ENCODE measurements at places on chromosomes 7 and 10.

- no peak for DNase-seq
Observed at GRCh38 chr7:30928254-30928872, 16.7 kb downstream of the AQP1 start.

- no peak for DNase-seq
Observed at GRCh38 chr7:85828614-85829013, 641.8 kb upstream of the SEMA3D start.

DNA sequence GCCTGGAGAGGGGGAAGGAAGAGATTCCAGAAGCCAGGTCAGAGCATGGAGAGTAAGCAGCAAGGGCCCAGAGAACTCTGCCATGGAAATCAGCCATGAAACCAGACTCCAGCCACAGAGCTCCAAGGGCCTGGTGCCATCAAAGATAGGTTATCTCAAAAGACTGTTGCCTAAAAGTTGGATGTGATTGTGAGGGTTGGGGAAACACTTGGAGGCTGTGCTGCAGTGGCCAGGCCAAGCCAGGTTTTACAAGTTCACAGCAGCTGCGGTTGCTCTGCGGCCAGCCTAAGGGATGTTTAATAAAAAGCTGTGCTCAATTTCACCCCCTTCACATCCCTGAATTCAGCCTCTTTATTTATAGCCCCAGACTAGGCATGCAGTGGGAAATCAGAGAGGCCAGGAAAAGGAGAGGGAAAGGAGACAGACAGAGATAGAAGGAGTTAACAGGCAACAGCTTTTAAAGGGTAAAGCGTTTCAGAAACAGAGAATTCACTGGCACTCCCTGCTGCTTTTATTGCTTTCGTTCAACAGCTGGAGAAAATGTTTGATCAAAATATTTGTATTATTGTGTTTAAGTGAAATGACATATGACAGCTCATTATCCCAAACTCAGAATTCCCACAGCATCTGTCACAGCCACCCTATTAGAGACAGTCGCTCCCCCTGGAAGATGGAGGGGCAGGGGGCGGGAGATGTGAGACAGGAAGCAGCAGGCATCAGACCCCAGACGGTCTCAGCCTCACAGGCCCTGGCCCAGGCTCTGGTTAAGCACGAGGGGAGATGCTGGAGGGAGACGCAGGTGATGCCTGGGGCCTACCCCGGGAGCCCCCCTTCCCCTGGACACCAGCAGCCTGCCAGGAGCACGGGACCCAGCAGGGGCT is 140.1 kb downstream of the GLI3 start:
- DNase-seq, result no peak

DNA sequence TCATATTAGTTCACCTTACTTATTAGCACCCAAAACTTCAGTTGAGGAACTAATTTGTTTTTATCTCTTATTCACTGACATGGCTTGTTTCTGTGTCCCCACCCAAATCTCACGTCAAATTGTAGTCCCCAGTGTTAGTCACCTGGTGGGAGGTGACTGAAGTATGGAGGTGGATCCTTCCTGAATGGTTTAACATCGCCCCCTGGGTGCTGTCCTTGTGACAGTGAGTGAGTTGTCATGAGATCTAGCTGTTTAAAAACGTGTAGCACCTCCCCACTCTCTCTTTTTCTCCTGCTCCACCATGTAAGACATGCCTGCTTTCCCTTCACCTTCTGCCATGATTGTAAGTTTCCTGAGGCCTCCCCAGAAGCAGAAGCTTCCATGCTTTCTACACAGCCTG is 75.0 kb upstream of the HECTD2 start:
- DNase-seq, result no peak

DNA sequence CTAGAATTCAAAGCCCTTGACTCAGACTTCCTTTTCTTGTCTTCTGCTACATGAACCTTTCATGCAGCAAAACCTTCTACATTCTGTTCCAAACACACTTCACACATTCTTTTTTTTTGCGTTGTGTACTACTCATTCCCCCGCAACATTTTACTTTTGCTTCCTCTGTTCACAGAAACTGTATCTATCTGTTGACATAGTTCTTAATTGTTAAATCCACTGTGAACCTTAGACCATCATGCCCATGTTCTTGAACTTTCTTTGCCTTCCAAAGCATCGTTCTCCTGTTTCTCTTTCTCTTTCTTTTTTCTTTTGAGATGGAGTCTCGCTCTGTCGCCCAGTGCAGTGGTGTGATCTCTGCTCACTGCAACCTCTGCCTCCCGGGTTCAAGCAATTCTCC is 14.2 kb downstream of the CCSER2 start:
- no peak for DNase-seq

GRCh38 chr10:130470973-130471372 is 334.8 kb downstream of the GLRX3 start:
- DNase-seq, result no peak

- DNase-seq, result no peak
Observed at GRCh38 chr10:61869774-61870525, 31.5 kb upstream of the ARID5B start.

DNA sequence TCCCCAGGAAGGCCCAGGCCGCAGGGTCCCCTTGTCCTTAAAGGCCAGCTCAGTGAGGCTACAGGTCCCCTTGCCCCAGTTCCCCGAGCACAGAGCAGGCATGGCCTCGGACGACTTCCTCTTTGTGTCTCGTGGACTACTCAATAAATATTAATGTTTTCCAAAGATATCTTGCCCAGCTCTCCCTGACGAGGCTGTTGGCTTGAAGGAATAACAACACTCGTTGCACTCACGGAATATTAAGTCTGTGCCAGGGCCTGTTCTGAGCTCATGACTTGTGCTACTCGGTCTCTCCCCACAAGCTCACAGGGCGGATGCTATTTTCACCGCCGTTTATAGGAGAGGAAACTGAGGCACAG is 68.2 kb downstream of the CUX1 start:
- DNase-seq, result no peak

DNA sequence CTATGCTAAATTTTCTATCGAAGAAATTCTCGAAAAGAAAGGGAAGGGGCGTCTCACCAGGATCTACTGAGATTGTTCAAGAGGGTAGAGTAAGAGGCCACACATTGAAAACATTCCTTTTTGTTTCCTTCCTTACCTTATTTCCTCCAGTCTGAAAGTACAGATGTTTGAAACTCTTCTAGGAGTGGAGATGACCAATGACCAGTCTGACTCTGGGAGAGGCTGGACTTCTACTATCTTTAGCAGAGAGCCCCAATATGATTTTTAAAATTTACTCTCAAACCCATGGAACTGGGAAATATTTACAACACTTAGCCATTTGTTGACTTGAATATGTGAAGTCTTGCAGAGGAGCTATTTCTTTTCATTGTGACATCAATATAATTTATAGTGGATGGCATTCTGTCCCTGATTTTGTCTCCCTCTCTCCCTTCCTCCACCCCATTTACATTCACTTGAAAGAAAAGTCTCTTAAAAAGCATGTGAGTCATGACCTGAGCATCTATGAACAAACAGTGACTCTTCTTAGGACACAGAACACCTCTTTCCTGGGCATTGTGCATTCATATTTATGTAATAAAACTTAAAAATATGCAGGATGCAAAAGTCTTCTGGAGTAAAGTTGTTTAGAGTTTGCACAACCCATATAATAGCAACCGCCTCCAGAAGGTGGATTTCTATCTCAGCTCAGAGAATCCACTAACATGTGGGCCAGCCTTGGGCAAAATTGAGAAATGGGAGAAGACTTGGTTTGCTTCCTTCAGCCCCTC is 31.2 kb upstream of the BMPER start:
- no peak for DNase-seq

GRCh38 chr7:45683556-45684148 is 109.5 kb downstream of the ADCY1 start:
- no peak for DNase-seq

GRCh38 chr10:127012769-127013152 is 107.5 kb downstream of the DOCK1 start:
- no peak for DNase-seq

DNA sequence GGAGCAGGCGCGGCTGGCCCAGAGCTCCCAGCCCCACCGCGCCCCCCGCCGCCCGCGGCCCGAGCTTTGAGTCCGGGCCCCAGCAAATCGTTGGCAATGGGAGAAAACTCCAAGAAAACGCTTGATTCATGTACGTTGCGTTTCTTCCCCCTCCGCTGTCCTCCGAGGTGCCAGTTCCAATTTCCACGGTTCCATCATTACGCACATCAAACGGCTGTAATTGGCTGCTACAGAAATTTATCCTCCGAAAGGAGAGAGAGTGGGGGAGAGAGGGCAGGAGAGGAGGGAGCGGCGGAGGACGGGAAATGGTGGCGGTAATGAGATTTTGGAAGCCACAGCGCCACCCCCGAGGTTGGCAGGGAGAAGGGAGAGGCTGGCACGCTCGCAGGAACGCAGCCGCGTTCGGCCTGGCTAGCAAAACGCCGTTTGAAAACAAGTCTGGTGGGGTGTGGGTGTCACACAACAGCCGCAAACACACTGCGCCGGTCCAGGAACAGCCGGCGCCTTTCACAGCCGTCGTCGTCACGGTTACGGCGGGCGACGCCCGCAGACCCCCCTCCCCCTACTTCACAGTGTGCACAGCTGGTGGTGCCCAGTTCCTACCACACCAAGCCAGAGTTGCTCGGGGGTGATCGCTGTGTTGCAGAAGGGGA is 57.5 kb downstream of the UNCX start:
- DNase-seq, result peak; percentile 56

- no peak for DNase-seq
Observed at GRCh38 chr7:122515404-122515803, 183.5 kb downstream of the RNF133 start.
